Thoracic aorta (tissue), 2 donors: ENCODE measurements at places on chromosomes 4 and X.

DNA sequence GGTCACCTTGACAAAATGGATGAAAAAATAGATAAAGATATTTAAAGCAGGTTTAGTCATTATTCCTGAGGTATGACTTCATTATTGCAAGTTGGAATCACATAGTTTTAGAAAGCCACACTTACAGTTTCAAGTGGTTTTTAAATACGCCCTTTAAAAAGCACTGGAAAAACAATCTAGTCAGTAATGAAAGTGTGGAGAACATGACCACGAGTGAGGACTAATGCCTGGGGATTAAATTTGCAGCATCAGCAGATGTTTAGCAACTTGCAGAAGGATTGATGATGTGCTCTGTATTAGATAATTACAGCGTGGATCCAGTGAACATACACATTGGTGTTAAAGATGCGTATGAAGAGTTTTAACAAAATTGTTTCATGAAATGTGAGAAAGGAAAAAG, 5.9 kb downstream of the SPARCL1 start:
- no peak for DNase-seq
- peaks cover 4% of the 10 kb centered on the region for H3K36me3 ChIP-seq
- H3K4me3 ChIP-seq: peak overlapping the region; percentile 45
- H3K27me3 ChIP-seq: no peaks in the 10 kb centered on the region
- peak overlapping the region; percentile 81 for H3K27ac ChIP-seq

DNA sequence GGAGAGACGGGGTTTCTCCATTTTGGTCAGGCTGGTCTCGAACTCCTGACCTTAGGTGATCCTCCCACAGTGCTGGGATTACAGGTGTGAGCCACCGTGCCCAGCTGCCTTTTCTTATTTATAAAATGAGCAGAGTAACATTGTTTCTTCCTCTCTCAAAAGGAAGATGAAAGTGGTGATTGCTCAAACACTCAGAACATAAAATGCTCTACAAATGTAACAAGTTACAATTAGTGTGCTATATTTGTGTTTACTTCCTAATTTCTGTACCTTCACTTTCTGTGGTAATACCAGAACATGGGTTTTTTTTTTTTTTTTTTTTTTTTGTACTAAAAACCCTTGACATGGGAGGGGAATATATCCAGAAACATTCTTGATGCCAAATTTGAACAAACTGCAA, 197.9 kb downstream of the MGST2 start:
- DNase-seq: no peak
- no peak overlapping the region for H3K27ac ChIP-seq
- no peaks in the 10 kb centered on the region for H3K4me1 ChIP-seq
- no peak overlapping the region for H3K4me3 ChIP-seq

- no peak overlapping the region for H3K4me3 ChIP-seq
- DNase-seq: no peak
- H3K27ac ChIP-seq: no peak overlapping the region
- peaks cover 4% of the 10 kb centered on the region for H3K4me1 ChIP-seq
- H3K27me3 ChIP-seq: no peaks in the 10 kb centered on the region
Measured at GRCh38 chrX:150036641-150037040, 98.3 kb upstream of the EOLA2 start.

DNA sequence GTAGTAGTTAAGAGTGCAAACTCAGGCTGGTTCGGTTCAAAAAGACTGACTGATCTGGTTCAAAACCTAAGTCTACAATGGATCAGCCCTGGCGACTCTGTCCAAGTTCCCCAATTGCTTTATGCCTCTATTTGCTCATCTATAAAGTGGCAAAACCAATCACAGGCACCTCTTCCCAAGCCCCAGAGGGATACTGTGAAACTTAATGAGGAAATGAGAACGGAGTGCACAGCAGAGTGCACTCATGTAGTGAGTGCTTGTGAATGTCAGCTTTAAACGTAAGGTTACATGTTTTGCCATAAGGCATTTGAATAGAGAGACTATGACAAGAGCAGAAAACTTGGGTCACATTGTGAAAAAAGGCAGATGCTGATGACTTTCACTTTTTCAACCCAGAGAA, 199.7 kb upstream of the KLF3 start:
- H3K4me1 ChIP-seq: no peaks in the 10 kb centered on the region
- no peak overlapping the region for H3K27ac ChIP-seq
- DNase-seq: no peak
- H3K36me3 ChIP-seq: no peaks in the 10 kb centered on the region
- H3K4me3 ChIP-seq: no peak overlapping the region

DNA sequence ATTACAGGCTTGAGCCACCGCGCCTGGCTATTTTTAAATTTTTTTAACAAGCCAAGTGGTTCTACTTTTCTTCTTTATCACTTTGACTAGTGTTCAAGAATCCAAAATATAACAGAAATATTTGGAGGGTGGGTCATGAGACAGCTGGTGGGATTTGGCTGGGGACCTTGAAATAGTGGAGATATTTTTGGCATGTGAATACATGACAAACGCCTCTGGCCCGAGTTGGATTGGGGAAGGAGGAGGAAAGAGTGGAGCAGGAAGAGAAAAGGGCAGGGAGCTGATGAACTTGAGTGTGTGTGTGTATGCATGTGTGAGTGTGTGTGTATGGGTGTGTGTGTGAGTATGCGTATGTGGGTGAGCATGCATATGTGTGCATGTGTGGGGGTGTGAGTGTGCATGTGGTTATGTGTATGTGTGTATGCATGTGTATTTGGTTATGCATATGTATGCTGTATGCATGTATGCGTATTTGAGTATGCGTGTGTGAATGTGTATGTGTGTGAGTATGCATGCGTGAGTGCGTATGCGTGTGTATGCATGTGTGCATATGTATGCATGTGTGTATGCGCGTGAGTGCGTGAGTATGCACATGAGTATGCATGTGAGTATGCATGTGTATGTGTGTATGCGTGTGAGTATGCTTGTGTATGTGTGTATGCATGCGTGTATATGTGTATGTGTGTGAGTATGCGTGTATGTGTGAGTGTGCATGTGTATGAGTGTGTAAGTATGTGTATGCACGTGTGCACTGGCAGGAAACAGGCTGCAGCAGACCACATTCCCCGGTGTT, 49.6 kb downstream of the JADE1 start:
- no peaks in the 10 kb centered on the region for H3K27me3 ChIP-seq
- peak overlapping the region; percentile 31 for H3K27ac ChIP-seq
- no peak overlapping the region for H3K4me3 ChIP-seq
- no peak for DNase-seq
- peaks cover 54% of the 10 kb centered on the region for H3K36me3 ChIP-seq
